ENCODE measurements at places on chromosomes 12 and 14.

- DNase-seq: peak; percentile 17
Measured at GRCh38 chr14:54329082-54329695, 67.6 kb upstream of the CDKN3 start.

GRCh38 chr14:21989090-21989489 is 315.5 kb upstream of the OR4E1 start:
- no peak for DNase-seq

DNA sequence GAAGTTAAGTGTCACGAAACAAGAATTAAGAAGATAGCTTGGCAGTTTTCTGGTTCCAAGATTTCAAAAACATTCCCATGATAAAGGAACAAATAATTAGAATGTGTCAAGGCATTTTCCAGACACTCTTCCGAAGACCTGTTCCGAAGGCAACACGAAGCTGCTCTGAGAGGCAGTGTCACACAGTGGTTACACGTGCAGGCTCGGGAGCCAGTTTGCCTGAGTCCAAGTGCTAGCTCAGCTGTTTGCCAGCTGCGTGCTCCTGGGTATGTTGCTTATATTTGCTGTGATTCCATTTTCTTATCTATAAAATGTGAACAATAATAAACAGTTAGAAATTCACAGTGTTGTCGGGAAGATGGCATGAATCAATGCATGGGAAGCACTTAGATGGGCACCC is 217.9 kb upstream of the GRIP1 start:
- no peak for DNase-seq

- DNase-seq: no peak
Measured at GRCh38 chr12:132965796-132966195, 9.7 kb upstream of the ZNF605 start.

DNA sequence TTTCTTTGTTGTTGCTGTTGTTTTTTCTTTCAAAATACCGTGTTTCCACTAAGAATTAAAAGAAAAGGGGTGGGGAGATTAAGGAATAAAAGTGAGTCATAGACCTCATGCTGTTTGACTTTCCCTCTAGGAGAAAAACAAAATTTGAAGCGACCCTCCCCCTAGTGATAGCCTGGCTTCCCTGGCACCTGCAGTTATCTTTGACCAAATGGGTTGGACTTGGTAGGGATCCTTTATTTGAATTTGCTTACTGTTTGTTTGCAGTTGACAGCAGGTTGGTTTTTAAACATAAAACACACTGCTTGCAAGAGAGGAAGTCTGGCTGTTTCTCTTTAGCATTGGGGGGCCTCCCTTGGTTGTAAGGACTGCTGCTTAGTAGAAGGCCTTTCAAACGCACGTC is 14.0 kb downstream of the OTX2 start:
- no peak for DNase-seq

DNA sequence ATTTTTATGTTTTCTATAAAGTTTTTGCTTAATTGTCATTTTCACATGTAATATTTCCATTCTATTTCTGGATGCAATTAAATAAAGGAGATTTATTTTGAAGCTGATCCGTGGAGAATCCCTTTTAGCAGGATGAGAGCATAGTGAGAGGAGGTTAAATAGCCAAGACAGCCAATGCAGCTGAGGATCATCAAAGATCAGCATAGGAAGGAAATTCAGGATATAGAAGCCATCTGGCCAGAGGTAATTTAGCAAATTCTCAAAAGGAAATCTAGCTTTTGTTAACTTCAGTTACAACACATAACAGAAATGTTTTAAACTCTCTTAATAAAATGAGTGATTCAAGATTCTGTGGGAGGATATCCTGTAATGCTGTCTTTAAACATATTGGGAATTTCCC is 122.8 kb upstream of the PDE3A start:
- DNase-seq: no peak

DNA sequence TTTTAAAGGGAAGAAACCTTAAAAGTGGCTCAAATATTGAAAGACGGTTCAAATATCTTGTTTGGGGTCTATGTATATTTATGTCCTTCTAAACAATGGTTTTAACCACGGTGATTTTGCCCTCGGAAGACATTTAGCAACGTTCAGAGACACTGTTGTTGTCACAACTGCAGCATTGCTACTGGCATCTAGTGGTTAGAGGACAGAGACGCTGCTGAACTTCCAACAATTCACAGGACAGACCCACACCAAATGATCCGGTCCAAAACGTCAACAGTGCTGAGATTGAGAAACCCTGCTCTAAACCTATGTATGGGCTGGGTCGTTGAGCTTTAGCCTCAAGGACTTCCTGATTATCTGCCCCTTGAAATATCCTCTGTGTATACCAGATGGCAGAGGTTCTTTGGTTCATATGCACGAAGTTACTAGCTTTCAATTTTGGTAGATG is 1.7 kb downstream of the ANGEL1 start:
- DNase-seq: no peak

- DNase-seq: no peak
Measured at GRCh38 chr14:71610797-71611196, 321.4 kb upstream of the RGS6 start.

- no peak for DNase-seq
Measured at GRCh38 chr12:3713483-3713882, 39.4 kb downstream of the CRACR2A start.

DNA sequence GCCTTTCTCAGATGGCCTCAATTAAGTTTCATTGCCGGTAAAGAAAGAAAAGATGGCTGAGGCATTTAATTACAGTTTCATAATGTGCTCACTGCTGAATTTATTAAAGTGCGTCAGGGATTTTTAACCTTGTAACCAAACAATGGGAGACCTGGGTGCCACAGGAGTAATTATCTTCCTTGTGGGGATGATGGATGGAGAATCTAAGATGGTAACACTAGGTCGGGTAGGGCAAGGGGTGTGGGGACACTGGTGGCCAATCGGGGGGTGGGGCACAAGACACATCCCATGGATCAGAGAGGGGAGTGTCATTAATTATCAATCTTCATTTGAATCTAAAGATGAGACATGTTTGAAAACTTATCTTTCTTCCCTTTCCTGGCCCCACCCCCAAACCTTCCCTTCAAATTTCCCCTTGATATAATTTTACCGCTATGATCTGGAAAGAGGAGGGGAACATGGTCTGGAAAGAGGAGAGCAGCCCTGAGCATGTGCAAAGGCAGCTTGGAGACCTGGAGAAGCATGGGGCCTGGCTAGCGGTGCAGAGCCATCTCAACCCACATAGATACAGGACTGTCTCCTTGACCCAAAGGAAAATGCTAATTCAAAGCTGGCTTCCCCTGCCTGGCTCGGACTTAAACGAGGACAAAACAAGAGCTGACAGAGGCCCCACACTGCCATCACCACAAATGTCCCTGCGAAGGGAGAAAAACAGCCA is 231.3 kb upstream of the NOS1 start:
- DNase-seq: no peak

- no peak for DNase-seq
Measured at GRCh38 chr12:65535946-65536345, 257.5 kb downstream of the MSRB3 start.

DNA sequence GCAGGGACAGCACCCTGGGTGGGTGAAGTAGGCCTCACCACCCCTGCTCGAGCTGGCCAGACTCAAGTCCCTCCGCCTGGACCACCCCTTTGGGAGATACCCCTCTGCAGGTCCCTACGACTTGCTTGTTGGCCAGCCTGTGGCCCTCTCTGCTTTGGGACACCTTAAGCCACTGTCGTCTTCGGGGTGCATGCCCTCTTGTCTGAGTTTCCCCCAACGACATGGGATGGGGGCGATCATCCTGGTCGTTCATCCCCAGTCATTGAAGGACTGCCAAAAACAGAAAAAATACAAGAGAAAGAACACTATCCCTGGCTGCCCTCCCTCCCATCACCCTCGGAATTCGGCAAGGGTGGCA is 151.1 kb downstream of the DPF3 start:
- DNase-seq: no peak

GRCh38 chr12:52577316-52577715 is 3.7 kb upstream of the KRT74 start:
- DNase-seq: no peak

DNA sequence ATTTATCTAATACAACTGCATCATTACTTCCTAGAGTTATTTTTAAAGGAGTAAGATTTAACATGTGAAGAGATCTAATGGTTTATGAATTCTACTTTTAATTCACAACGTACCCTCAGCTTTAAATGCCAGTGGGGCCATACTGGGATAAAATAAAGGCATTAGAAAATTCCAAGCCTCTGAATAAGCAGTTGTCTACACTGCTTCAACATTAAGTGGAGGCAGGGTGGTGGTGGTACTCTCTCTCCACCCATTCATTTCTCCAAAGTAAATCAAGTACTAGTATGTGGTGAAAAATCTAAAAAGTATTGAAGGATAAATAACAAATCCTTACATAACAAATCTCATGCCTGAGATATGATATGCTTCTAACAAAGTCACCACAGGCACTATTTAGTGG is 52.4 kb downstream of the FERMT2 start:
- no peak for DNase-seq

DNA sequence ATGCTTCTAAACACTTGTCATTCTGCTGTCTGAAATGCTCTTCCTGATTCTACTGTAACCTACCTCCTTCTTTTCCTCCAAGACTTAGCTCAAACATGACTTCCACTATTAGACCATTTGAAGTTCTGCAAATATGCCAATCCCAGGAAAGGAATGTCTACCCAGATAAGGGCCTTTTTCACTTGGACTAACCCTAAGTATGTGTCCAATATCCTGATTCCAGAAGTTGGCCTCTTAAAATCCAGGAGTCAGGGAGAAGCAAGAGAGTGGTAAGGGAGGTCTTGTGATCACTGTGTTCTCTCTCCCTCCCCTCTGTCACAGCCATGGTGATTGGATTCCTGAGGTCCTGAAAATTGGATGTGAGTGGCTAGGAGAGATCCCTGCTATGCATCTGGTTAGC is 30.2 kb downstream of the ADCY6 start:
- no peak for DNase-seq

GRCh38 chr14:94081386-94081820 is 293 bp downstream of the IFI27L1 start:
- DNase-seq: no peak

DNA sequence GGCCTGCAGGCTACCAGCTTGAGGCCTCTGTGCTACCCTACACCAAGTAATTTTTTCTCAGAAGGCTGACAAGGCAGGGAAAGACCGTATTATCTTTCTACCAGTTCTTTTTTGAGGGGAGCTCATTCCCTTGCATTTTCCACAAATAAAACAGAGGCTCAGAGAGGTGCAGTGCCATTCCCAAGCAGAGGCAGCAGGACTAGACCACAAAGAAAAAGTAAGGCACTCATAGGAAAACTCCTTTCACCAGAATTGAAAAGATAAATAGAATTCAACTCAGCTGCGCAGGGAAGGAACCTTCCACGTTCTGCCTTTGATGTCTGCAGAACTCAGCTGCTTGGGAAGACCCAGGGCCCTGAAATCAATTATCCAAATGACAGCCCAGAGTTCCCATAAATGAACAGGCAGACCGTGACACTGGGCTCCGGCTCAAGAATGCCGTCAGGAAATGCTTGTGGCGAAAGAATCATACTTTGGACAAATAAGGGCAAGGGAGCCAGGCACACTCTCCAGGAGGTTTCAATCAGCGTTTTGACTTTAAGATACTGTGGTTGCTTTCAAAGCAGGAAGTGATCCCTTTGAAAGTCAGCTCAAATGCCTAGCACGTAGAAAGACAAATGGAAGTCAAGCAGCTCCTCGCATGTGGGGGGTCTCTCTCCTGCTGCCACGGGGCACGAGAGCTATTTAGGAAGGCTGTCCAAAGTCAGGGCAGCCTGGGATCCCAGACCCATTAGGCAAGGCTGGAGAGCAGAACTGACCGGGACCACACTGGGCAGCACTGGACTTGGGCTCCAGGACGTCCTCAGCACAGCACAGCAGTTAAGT is 14.0 kb downstream of the KCTD10 start:
- no peak for DNase-seq

- no peak for DNase-seq
Measured at GRCh38 chr14:105013150-105013785, 7.6 kb downstream of the CDCA4 start.

GRCh38 chr14:78933948-78934524 is 763.9 kb downstream of the NRXN3 start:
- no peak for DNase-seq

GRCh38 chr14:24365600-24366412 is 2.2 kb upstream of the NFATC4 start:
- DNase-seq: peak; percentile 88

DNA sequence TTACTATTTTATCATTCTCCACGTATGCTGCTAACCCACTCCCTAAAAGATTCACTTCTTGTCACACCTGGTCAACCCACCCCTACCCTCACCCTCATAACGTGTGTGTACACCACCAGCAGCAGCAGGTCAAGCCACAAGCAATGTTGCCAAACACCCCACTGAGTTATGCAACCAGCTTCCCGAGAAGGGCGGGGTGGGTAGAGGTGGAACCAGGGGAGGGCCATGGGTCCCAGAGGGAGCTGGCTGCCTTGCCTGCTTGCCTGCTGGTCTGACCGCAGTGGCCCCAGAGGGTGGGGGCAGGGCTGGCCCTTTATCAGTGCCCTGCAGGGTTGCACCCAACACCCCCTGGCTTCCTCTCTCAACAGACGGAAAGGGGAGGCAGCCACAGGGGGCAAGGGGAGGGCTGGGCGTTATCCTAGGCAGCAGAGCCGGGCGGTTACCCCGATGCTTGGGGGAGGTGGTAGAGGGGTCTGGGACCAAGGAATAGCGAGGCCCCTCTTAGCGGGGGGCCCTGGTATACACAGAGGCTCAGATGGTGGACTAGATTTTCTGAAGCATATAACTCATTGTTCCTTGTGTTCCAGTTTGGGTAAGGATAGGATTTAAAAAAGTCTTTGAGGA is 3.5 kb upstream of the NFE2 start:
- no peak for DNase-seq

GRCh38 chr14:57736391-57736790 is 129.5 kb downstream of the SLC35F4 start:
- DNase-seq: no peak

- no peak for DNase-seq
Measured at GRCh38 chr14:97233319-97233985, 436.3 kb downstream of the VRK1 start.

GRCh38 chr12:1719139-1719538 is 28.3 kb downstream of the ADIPOR2 start:
- no peak for DNase-seq

DNA sequence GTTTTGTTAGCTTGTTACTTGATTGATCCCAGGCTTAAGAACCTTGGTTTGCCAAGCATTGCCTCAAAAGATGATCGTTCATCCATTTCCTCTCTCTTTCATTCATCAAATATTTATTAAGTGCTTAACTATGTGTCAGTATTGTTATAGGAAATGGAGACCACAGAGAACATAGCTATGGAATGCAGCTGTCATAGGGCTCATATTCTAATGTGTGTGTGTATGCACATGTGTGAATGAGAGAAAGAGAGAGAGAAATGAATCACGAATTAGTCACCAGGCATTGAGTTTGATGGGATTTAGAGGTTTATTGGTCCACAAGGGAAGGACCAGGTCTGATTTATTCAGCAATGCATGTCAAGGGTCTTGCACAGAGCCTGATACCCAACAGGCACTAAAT is 71.0 kb upstream of the FBXO21 start:
- DNase-seq: no peak
